ENCODE measurements at places on chromosomes 12 and 14. TPM values are rescaled to one million over a fixed set of nuclear protein-coding genes. Genes with fewer than 3 reads are reported as not detected.

- no peak for DNase-seq
Measured at GRCh38 chr12:127562816-127563215, 704.2 kb upstream of the TMEM132C start.

GRCh38 chr12:99253068-99253467 is 394.5 kb upstream of the GARIN6 start:
- DNase-seq: no peak

DNA sequence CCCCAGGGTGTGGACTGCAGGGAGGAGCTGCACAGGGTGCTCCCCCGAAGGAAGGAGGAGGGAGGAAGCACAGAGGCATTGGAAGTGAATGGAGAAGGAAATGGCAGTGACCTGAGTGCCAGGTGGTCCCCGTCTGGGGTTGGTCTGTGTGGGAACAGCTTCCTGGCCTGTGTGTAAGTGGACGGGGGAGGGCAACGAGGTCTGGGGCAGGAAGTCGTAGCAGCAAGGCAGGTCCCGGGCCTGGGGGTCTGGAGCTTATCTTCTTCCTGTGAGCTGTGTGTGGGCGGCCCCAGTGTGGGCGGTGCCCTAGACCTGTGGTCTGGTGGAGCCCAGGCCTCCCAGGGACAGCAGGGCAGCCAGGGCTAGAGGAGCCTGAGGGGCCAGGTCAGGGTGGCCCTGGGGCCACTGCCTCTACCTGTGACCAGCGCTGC is 382.1 kb downstream of the TMEM121 start:
- DNase-seq: no peak

DNA sequence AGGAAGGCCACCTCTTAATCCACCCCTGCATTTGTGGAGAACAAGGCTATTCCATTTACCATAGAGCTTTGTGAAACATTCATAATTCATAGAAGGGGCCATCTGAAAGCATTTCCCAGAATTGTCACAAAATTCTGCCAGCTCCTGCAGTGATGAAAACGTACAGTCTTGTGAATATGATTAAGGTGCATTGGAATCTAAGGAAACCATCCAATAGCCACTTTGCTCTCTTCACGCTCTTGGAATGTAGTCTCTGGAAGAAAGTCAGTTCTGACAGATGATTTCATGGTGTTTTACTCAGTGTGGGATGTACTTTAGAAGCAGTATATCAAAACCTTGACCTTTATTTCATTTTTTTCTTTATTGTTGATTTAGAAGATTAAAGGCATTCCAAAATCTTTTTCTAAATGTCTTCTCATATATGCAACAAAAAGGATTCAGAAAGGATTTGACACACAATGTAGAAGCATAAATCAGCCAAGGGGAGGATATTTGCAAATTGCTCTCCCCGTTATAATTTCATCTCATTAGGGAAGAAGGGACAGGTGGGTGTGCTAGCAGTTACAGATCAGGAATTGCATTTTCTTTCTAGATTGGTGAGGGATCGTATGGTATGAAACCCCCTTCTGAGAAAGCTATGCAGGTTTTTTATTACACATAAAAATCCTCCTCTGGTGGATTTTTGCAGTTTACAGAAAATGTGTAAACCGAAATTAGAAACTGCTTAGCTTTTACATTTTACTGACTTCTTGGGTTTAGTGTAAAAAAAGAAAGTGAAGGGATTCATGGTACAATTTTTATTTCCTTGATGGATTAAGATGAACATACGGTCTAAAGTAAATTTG is 390.2 kb downstream of the LRIG3 start:
- no peak for DNase-seq

GRCh38 chr14:28760431-28760996 is 6.1 kb upstream of the FOXG1 start:
- no peak for DNase-seq

- no peak for DNase-seq
Measured at GRCh38 chr14:105939810-105940508, 413.6 kb downstream of the TMEM121 start.

GRCh38 chr12:59936534-59936933 is 340.7 kb downstream of the SLC16A7 start:
- no peak for DNase-seq

DNA sequence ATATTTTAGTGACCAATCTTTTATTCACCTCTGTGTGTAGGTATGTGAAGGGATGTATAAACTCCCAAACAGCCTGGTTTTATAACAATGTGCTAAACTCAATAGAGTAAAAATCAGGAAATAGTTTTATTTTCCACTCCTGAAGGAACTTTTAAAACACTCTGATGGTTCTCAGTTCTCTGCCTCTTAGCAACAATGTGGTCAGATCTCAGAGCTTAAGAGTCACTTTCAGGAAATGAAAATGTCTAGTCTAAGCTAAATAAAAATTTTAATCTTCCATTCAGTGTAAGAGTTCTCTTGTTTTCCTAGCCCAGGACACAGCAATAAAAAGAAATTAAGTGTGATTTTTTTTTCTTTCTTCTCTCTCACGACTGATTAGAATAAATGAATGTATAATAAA is 718.0 kb downstream of the C12orf50 start:
- peak; percentile 19 for DNase-seq

DNA sequence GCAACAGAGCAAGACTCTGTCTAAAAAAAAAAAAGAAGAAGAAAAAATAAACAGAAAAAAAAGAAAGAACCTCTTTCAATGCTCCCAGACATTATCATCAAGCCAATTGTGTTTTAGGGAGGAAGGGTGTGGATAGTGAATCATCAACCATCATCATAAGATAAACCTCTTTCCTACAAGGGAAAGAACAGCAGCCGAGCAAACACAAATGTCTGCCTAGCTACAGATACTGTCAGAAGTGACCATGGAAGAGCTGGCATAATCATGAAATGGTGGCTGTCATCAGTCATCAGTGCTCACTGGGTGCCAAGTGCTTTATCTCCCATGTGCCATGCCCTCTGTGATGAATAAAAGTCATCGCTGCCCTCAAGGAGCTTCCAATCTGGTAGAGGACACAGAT is 46.6 kb downstream of the SLC17A8 start:
- DNase-seq: no peak

DNA sequence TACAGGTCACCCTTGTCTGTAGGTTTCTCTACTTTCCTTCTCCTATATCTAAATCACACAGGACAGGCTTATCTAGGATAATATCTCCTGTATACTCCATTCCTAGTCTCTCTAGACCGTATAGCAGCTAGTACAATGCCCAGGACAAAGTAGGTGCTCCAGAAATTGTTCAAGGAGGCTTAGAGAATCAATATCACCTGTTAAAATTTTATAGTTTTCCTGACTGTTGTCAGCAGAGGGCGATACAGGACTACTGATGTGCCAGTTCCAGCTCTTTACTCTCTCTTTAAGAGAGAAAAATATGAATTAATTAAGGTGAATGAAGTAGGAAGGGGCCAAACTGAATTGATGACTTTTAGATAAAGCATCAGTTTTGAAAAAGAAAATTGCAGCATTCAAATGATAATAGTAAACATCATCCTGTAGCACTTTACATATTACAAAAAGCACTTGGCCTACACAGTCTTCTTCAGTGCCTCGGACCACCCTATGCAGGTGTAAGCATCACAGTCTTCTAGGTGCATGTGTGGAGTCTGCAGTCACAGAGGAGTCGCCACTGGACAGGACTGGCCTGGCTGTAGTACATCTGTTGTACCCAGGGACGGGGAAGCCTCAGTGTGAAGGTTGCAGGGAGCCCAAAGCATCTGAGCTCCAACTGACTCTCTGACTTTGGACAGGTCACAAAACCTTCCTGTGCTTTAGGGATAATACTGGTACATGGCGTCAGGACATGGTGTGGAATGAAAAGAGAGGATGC is 61.9 kb upstream of the MAX start:
- DNase-seq: peak; percentile 58

DNA sequence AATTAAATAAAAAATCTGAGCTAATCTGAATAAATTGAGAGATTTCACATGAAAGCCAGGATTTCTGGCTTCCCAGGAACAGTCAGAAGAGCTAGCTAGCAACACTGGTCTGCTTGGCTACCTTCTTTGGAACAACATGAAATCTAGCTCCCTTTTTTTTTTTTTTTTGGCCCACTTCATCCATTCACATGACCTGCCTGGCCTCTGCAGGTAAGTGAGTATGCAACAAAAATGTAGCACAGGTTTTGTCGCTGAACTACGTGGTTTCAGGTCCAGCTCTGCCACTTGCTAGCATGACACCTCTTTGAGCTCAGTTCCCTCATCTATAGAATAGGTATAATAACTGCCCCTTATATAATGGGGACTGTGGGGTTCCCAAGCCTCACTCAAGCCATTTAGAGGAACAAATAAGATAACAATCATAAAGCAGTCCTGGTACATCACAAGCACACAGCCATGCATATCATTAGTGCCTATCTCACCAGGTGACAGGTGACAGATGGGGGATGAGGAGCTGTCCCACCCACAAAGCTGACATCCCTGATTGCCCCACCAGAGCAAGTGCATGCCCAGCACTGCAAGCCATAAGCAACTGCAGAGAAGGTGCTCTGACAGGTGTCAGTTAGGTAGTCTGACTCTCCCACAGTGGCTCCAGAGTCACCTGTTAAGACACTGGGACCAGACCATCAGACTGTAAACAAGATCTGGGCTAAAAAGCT is 25.6 kb downstream of the PXN start:
- no peak for DNase-seq

DNA sequence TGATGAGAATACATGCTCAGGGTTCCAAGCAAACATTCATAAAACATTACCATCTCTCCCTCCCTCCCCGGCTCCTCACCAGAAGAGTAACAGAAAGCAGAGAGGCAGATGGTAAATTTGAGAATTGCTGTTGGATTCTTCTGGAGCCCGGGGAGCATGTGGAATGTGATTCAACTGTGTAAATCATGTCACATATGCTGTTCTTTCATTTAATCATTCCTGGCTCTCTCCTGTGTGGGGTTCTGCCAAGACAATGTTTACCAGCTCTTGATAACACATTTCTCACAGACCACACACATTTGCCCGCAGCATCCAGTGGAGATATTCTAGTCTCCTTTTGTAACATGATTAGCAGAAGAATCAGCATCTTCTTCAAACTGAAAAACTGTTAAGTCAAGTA is 23.4 kb upstream of the NR2C1 start:
- DNase-seq: peak; percentile 22

DNA sequence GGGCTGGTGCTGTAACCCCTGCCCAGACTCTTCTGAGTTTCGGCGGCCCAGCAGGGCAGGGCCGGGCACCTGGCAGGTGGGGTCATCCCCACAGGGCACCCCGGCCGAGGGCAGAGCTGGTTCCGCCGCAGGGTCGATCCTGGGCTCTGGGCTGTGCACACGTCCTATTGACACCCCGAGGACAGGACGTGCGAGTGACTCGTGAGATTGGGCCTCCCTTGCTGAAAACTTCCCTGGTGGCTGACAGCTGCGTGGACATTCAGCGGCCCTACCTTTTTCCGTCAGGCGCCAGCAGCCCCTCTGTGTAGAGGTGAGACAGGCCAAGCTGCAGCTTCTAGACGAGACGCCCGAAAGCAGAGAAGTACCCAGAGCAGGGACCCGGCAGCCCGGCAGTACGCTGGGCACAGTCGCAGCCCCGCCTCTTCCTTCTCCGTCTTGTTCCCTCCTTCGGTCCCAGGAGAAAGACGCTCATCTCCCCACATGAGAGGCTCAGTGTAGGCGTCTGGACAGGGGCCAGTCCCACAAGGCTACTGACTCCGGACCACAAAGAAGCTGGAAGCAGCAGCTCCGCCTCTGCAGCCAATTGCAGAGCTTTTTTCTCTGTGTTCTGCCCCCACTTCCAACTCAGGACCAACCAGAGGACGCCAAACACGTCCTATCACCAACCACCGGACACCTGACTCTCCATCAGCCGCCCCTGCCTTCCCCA is at the start of gene LRCOL1:
Gene LRCOL1 (minus strand): TSS at position 532 of the 709 bp plus-strand sequence. CDS start 4,331 bp downstream, outside the sequence.
- DNase-seq: peak; percentile 53

SMOC1 gene
- 0.57 TPM for polyA plus RNA-seq

RHEBL1 gene
- polyA plus RNA-seq: 2.6 TPM

All from lung (tissue), 17 donors.